ENCODE measurements at places on chromosomes 6 and 20.
A peak's percentile ranks its signal among the peaks of the same experiment; 100 is the strongest.

- no peak for DNase-seq
Measured at GRCh38 chr6:107561306-107561705, 71.4 kb downstream of the SOBP start.

GRCh38 chr20:35954907-35955251 lies 577 bp upstream of the SCAND1 start:
- no peak for DNase-seq

- DNase-seq = no peak
Measured at GRCh38 chr6:5506149-5506548, 244.8 kb downstream of the FARS2 start.

GRCh38 chr6:5278565-5279120 lies 17.3 kb downstream of the FARS2 start:
- no peak for DNase-seq

- DNase-seq = no peak
Measured at GRCh38 chr6:166650824-166651807, 24.1 kb upstream of the RPS6KA2 start.

DNA sequence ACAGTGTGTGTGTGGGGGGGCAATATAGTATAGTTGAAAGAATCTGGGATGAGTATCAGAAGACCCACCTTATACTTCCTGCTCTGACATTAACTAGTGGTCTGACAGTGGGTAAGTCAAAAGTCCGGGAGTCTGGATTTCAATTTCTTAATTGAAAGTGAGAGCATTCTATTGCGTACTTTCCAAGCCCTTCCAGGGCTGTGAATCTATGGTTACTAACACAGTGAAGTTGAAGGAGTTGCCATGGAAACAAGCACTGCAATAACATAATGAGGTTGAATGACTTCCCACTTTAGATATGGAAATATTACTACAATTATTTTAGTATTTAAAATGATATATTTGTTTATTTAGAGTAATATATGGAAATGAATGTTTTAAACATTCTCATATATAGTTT lies 80.2 kb downstream of the MLIP start:
- no peak for DNase-seq

DNA sequence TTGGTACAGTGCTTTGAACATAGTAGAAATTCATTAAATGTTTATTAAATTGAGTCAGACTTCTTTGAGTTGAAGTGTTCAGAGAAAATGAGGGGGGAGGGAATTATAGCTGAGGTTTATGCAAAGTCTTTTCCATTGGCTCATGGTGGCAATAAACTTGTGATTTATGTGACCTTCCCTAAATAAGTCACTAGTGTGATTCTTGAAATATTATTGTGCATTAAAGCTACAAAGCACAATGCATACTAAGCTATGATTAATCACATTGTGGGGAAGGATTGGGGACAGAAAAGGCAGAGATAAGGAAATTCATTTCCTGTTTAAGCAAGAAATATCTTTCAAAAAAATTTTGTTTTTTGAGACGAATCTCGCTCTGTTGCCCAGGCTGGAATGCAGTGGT lies 877.5 kb downstream of the TFAP2A start:
- no peak for DNase-seq

- no peak for DNase-seq
Measured at GRCh38 chr6:33807606-33808005, 3.8 kb upstream of the MLN start.

DNA sequence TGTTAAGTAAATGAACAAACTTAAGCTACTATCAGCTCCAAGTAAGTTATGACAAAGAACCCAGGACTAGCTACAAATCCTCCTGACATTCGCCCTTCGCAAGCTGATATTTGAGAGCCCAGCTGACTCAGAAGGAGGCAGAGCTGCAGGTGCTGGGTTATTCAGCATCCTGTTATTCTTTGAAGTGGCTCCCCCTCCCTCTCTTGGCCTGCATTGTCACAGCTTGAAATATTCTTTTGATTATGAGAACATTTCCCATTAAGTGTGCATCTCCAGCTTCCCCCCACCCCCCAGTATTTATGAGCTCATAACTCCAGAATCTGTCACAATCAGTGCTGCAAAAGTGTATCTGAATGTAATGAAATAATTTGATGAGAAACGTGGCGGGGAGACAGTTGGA lies 78.8 kb upstream of the RALY start:
- DNase-seq = no peak

- no peak for DNase-seq
Measured at GRCh38 chr6:89035252-89036101, 45.1 kb upstream of the PNRC1 start.

GRCh38 chr6:14981960-14982359 lies 263.9 kb upstream of the JARID2 start:
- DNase-seq = no peak

- peak; percentile 59 for DNase-seq
Measured at GRCh38 chr6:56649053-56649769, 6.5 kb upstream of the DST start.

GRCh38 chr6:149888659-149889058 lies 9.3 kb downstream of the RAET1E start:
- DNase-seq = no peak

DNA sequence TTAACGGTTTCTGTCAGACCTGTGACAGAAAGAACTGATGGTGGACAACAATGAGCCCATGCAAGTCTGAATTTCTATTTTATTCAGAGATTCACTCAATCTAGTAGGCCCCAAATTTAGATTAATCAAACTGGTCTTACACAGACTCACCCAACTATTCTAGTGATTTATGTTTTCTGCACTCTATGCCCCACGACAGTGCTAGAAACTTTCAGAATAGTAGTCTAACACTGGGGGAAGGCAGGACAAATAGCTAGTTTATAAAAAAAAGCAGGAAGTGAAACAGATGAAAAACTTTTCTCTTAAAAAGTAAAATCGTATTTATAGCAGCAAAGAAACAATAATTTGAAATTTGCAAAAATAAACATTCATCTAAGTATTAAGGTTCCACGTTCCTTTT lies 5.0 kb downstream of the TCP11 start:
- DNase-seq = no peak

DNA sequence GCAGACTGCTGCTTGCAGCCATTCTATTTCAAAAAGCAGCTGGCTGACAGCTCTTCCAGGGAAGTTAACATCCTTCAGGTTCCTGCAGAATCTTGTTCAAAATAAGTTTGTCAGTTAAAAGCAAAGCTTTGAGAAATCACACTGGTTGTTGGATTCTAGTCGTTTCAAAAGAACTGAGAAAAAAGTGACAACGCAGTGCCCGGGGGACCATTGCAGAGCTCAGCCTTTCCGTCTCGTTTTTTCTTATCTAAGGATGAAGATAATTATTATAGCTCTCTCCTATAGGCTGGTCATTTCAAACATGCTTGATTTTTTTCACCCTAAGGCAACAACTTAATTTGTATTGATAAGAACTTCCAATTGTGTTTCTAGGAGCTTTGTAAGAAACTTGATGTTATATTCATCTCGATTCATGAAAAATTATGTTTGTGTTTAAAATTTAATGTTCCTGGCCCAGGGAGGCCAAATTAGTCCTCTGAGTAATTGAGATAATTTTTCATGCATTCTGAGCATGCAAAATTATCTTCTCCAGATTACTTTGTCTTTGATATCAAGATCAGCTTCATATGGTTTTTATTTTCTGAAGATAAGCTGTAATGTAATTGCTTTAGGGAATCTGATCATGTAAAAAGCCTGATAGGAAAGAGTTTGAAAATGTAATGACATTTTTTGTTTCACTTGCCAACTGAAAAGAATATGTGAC lies 58.4 kb downstream of the SNAP25 start:
- DNase-seq = no peak

All from NCI-H1092 treated with DMSO at 0.1 percent for 48 hours (cell line).